ENCODE measurements at places on chromosomes 3 and 15.

DNA sequence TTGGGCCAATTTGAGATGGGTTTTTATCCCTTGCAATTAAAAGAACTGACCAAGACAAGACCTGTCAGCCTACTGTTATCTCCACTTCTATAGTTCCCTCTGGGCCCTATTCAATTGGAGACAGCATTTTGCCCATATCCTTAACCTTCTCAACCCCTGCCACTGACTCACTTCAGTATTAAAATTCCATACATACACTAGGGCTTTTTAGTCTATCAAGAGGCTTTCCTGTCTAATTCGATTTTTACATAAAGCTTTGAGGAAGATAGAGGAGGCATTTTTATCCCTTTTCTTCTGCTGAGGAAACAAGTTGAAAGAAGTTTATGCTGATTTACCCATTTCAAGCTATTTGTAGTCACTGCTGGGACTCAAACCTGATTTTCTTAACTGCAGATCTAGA lies 51.1 kb downstream of the GTF2E1 start:
- no peak for DNase-seq

DNA sequence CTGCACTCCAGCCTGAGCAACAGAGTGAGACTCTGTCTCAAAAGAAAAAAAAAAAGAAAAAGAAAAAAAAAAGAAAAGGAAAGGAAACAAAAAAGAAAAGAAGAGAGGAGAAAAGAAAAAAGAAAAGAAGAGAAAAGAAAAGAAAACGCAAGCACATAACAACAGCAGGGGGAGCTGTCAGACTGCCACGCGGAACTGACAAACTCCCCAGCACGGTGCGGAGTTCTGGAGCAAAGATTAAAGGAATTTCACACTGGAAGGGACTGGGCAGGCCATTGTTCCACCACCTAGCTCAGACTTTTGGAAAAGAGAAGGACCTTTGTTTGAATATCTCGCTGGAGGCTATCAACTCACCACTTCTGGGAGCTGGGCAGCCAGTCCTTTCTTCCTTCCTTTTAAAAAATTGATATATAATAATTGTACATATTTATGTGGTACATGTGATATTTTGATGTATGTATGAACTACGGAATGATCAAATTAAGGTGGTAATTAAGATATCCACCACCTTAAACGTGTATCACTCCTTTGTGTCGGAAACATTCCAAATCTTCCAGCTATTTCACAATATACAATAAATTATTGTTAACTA lies 40.5 kb downstream of the DPPA2 start:
- DNase-seq = no peak

DNA sequence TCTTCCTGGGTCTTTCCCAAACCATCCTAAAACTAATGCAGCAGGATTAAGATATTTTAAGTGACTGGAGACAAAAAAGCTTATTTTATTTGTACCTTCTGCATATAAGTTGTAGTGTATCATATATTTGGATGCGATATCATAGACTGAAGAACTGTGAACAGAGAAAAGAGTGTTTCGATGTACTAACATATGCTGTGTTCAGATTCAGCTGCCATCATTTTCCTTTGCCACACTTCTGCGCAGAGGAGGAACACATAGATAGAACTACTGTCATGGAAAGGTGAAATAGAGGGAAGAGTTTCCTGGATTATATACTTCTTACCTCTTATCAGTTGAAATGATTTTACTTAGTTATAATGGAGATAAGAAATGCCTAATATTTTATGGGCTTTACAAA lies 95.5 kb upstream of the CNTN3 start:
- no peak for DNase-seq

- peak; percentile 41 for DNase-seq
These were observed 71.0 kb downstream of the ADAMTS7 start for GRCh38 chr15:78739996-78740903.

DNA sequence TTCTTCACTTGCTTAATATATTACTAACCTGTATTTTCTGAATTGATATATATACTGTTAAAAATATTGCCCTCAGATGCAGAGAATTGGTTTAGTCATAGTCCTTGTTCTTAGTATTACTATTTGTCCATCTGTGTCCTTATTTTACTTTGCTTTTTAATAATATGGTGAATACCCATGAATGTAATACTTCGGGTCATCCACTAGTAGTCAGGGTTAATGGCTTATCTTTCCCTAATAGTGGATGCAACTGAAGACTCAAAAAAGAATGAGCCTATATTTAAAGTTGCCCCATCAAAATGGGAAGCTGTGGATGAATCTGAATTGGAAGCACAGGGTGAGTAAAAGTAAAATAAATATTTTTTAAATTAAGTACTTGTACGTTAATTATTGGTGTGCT lies 36.5 kb downstream of the U2SURP start:
- no peak for DNase-seq

DNA sequence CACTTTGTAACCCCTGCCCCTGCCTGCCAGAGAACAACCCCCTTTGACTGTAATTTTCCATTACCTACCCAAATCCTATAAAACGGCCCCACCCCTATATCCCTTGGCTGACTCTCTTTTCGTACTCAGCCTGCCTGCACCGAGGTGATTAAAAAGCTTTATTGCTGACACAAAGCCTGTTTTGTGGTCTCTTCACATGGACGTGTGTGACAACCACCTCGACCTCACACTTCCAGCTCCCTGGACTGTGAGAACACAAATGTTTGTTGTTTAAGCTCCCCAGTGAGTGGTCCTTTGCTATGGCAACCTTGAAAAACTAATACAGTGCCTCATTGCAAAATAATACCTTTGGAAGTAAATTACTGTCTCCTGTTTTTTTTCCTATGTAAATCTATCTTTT lies 299.2 kb upstream of the POU1F1 start:
- DNase-seq = no peak

- no peak for DNase-seq
These were observed 11.3 kb upstream of the KAT2B start for GRCh38 chr3:20028905-20029331.

DNA sequence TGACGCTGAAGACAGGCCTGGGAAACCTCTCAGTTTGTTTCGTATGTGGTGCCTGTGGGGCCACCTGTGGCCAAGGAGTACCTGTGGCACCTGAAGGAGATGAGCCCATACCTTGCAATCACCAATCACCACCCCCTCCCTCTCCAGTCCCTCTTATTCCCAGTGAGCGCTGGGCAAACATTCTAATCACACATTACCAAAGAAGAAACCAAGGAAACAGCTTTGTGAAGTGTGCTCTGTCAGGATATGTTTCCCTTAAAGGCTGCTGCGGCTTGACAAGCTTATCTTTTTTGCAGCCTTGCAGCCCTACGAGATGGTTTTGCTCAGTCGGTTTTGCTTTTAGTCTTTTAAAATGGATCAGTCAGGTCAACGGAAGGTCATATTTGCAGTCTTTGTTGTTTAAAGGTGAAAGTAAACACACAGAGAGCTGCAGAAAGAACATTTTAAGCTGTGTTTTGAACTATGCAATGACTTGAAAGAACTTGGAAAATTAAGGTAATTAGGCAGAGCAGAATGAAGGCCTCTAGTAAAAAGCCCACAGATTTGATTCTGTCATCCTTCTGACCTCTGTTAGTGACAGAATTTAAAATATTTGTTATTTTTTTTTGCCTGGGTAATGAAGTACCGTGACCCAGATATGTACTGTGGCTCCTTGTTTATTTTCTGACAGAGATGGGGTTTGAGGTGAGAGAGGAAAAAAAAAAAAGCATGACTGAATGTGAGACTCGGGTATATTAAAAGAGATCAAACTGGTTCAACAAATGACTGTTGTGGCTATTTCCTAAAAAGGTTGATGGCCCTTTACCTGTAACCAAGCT lies 461.4 kb downstream of the NSUN3 start:
- DNase-seq = no peak

DNA sequence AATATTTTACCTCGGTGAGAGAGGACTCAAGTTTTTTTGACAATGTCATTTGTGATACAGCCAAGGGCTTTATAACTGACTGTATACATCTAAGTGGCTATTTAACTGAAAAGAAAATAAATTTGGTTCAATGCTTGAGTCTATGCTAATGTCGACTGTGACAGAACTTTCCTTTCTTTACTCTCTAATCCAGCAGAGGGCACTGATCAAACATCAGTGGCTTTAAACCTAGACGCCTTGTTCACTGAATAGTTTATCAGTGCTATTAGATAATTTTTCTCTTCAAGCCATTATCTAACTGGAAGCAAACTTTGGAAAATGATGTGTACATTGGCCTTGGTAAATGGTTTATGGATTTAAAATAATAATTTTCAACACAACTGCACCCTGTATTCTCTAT lies 285.1 kb downstream of the CHL1 start:
- DNase-seq = no peak

DNA sequence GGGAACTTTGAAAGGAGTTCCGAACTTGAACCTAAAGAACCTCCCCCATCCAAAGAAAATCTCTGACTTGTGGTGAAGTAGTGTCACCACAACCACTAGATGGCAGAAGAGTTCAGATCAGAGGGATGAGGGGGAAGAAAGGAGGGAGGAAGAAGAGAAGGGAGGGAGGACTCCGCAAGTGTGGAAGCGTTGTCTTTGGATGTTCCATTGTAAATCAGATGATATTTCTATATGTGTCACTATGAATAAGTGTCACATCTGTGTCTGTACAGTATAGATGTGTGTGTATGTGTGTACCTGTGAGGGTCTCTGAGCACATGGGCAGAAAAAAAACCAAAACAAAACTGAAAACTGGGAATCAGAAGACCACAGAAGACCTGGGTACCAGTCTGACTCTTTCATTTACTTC lies 16.9 kb downstream of the SLC24A1 start:
- DNase-seq = no peak

DNA sequence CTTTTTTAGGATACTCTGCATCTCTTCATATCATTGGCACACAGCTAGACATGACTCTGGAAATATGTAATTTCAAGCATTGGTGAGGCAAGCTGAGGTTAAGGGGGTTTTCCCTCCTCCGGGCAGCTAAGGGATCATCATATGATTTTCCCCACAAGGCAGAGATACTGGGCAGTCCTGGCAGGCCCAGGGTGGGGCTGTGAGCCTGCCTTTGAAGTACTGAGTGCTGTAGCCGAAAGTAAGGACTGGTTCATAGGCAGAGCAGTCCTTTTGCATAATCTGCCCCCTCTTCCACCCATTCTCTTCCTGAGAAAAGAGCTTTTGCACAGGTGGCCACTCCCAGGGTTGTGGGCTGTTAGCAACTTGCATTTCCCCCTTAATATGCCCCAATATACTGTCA lies 168.8 kb upstream of the MANF start:
- no peak for DNase-seq

- no peak for DNase-seq
These were observed 324.9 kb upstream of the COL8A1 start for GRCh38 chr3:99313485-99313884.

- no peak for DNase-seq
These were observed 162.7 kb upstream of the IQSEC1 start for GRCh38 chr3:13235897-13236296.

- no peak for DNase-seq
These were observed 46.9 kb downstream of the SFMBT1 start for GRCh38 chr3:52998771-52999513.

DNA sequence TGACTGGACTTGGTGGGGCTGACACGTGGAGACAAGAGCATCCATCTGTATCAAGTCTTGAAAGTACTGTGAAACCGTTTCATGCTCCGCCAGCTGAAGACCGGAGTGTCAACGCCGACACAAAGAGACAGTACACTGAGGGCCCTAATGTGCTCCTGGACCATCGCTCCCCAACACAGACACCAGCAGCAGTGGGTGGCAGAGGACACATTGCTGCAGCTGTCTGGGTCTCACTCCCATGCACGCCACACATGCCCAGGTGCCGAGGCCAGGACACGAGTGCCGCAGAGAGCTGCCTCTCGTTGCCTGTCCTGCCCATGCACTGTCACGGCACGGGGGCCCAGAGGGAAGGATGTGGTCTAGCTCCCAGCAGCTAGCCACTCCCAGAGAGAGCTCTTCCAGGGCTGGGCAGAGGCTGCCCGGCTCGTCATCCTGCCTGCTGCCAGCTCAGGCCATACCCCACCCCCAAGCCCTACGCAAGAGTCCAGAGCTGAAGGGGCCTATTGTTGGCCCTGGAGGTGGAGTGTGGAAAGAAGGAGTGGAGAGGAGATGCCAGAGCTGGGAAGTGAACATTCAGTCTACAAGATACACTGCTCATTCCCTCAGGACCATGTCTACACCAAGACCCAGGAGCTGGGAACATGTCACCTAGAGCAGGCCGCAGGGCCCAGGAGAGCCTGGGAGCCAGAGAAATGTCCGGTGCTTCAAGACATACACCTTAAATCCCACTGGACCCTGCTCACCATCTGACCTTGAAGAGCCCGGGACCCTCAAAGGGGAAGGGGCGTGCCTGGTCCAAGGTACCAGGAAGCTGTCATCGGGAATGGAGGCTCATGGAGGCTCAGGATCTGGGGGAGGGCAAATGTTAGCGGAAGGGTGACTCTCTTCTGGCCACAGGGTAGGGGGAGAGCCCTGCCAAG lies 7.7 kb downstream of the TNK2 start:
- no peak for DNase-seq

GRCh38 chr3:42608581-42608980 lies 8.1 kb downstream of the NKTR start:
- no peak for DNase-seq

DNA sequence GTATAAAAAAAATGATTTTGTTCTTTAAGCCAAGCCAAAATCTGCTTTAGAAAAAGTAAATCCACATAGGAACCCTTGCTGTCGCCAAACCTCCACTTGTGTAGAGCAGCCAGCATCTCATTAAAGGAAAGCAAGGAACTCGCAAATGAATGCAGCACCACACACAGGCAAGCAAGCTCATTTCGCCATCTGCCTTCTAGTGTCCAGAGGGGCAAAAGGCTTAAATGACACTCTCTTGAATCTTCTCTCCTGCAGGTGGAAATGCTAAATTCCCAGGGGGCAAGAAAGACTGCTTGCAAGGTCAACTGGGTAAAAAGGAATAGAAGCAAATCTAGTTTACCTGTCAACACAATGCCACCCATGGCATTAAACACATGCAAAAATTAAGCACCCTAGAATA lies 2.4 kb downstream of the MB21D2 start:
- DNase-seq = no peak

- DNase-seq = no peak
These were observed 37.3 kb upstream of the IGF1R start for GRCh38 chr15:98610991-98611390.

- no peak for DNase-seq
These were observed 2.1 kb downstream of the IDH2 start for GRCh38 chr15:90099868-90100831.

DNA sequence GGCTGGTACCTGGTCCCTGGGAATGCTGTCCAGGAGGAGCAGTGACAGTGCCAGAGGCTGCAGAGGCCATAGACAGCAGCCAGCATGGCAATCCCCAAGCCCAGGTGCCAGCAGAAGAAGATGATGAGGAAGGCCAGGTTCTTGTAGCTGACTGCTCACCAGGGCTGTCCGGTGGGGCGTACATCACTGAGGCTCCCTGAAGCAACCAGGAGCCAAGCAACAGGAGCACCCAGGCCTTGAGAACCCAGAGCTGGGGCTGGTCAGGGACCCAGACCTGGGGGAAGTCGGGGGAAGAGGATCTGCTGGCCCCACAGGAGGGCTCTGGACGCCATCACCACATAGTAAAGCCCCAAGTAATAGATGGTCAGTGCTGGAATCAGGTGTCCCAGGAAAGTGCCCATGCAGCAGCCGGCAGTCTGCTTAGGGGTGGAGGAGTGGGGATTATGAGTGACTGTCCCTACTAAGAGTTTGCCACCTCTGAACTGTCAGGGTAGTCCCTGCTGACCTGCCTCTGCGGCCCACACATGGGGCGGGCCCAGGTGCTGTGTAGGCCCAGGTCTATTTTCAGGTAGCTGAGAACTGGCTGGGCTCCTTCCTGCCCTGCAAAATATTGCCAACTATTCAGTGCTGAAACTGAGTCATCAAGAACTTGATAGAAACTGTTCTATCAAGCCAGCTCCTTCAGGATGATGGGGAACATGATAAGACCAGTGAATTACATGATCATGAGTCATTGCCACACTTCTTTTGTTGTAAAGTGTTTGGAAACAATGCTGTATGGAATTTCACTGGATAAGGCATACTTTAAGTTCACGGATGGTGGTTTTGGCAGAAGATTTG lies 68.7 kb downstream of the CHRD start:
- no peak for DNase-seq

All from stimulated activated CD4-positive, alpha-beta T cell treated with anti-CD3 and anti-CD28 coated beads, TNF-alpha, amount 100 ng/mL, for 1 hour (primary cell).